A673 (cell line): ENCODE measurements at places on chromosomes 13 and 19. TPM values are rescaled to one million over a fixed set of nuclear protein-coding genes. Genes with fewer than 3 reads are reported as not detected.

The APLP1 gene
- 13.9 and 14.9 TPM in 2 replicates for total RNA-seq

The CGB1 gene
- not detected in 2 replicates for total RNA-seq

- H3K4me1 ChIP-seq = no peaks in the 10 kb centered on the region
- H3K27me3 ChIP-seq = no peaks in the 10 kb centered on the region
- H3K27ac ChIP-seq = no peak overlapping the region
- no peak for DNase-seq
Measured at GRCh38 chr13:97583907-97584497, 150.0 kb downstream of the RAP2A start.

- H3K36me3 ChIP-seq = peaks cover 52% of the 10 kb centered on the region
- no peak overlapping the region for H3K27ac ChIP-seq
Measured at GRCh38 chr19:49830766-49831165, 12.7 kb downstream of the MED25 start.

GRCh38 chr13:91362908-91363307 lies 15.4 kb downstream of the MIR17HG start:
- H3K36me3 ChIP-seq = no peaks in the 10 kb centered on the region
- no peaks in the 10 kb centered on the region for H3K4me1 ChIP-seq
- no peak for DNase-seq

- H3K27ac ChIP-seq = no peak overlapping the region
- H3K4me3 ChIP-seq = no peak overlapping the region
- no peaks in the 10 kb centered on the region for H3K4me1 ChIP-seq
- no peak for DNase-seq
Measured at GRCh38 chr13:66224663-66225062, 1005.5 kb downstream of the PCDH9 start.

DNA sequence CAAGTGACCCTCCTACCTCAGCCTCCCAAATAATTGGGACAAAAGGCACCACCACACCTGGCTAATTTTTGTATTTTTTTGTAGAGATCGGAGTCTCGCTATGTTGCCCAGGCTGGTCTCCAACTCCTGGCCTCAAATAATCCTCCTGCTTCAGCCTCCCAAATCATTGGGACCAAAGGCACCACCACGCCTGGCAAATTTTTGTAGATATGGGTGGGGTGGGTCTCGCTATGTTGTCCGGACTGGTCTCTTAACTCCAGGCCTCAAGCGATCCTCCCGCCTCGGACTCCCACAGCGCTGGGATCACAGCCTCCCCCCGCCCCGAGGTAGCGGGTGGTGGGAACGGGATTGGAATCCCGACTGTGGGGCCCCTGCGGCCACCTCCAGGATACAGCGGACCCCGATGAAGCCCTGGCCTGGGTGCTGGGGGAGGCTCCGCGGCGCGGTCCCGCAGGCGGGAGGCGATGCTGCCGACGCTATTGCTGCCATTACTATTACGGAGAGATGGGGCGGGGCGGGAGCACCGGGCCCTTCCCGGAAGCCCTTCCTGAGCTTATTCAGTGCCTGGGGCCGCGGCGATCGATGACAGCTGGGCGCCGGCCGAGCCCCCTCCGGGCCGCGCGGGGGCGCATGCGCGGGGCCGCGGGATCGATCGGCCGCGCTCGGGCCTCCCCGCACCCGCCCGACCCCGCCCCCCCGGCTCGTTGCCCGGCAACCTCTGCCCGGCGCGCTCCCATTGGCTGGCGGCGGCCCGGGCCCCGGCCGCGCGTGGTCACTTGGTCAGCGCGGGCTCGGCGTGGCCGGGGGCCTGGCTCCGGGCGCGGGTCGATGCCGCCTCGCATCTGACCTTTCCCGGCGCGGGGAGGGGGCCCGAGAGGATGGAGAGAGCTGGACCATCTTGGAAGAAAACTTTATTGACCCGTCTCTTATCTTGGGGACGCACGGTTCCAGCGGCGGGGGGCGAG lies 27.9 kb upstream of the ONECUT3 start:
- H3K27me3 ChIP-seq = peaks cover 28% of the 10 kb centered on the region
- DNase-seq = peak; percentile 64
- no peaks in the 10 kb centered on the region for H3K36me3 ChIP-seq
- peak overlapping the region; percentile 42 for H3K4me3 ChIP-seq
- no peaks in the 10 kb centered on the region for H3K4me1 ChIP-seq

- H3K27ac ChIP-seq = no peak overlapping the region
- H3K27me3 ChIP-seq = peaks cover 2% of the 10 kb centered on the region
- no peaks in the 10 kb centered on the region for H3K36me3 ChIP-seq
- no peak overlapping the region for H3K4me3 ChIP-seq
- no peak for DNase-seq
Measured at GRCh38 chr13:78254113-78254512, 335.5 kb upstream of the EDNRB start.
